ENCODE measurements at places on chromosomes 2 and 18.
A peak's percentile ranks its signal among the peaks of the same experiment; 100 is the strongest.

- DNase-seq, result no peak
These were observed 45.9 kb upstream of the SPOPL start for GRCh38 chr2:138455691-138456090.

GRCh38 chr2:39730685-39731302 lies 48.3 kb downstream of the THUMPD2 start:
- no peak for DNase-seq

DNA sequence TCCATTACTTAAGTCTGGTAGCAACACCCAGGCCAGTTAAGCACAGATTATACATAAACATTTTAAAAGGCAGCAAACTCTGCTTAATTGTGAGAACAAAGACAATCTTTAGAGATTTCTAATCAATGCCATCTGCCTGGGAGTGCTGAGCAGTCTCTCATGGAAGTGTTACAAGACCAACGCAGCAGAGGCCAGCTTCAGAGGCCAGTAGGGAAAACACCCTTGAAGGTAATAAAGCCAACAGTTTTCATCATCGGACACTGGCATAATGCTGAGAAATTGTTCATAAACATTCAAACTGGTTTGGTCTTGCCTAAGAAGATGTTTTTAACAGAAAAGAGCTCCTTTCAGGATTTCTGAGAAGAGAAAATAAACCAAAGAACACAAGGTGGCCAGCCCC lies 35.0 kb downstream of the EPB41L3 start:
- DNase-seq, result no peak

GRCh38 chr2:8344144-8345097 lies 337.4 kb upstream of the ID2 start:
- DNase-seq, result no peak

DNA sequence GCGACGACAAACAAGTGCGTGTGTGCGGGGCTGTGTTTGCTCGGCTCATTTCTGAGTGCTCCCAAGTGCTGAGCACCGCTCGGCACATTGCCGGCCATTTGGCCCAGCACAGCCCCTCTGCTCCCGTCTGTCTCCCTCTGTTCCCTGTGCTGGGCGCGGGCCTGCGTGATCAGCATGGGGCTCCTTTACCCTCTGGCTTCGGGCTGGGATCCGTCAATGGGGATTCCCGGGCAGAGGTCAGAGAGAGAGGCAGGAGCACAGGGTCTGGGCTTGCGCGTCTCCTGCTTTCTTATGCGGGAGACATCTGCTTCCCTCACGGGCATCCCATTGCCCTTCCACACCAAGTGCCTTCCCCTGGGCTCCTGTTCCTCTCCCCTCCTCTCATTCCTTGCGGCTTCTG lies 234.0 kb downstream of the ACKR3 start:
- no peak for DNase-seq

GRCh38 chr2:42217307-42217706 lies 48.2 kb downstream of the EML4 start:
- DNase-seq, result no peak

DNA sequence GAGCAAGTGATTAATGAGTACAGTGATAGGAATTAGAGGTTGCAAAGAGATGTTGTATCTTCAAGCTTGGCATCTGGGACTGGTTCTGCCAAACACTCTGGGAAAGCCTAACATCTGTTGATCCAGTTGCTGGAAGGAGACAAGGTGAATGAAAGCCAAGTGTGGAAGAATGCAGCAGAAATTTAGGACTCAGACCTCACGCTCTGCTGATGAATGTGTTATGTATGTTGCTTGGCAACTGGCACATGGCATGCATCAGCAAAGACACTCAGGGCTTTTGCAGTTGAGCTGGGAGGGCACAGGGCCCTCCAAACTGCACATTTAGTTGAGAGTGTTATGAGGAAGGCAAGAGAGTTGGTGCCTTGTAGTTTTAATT lies 105.5 kb downstream of the COLEC12 start:
- no peak for DNase-seq

DNA sequence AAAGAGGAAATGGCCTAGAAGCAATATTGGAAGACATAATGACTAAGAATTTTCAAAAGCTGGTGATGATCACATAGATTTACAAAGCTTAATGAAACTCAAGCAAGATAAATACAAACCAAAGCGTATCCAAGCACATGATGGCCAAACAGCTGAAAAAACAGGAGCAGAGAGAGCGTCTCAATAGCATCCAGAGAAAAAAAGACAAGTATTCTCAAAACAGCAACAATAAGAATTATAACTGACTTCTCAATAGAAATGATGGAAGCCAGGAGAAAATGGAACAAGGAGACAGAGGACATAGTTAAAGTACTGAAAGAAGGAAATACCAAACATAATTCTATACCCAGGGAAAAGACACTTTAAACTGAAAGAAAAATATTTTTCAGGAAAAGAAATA lies 437.2 kb upstream of the TNP1 start:
- DNase-seq, result no peak

- DNase-seq, result no peak
These were observed 8.4 kb upstream of the NMI start for GRCh38 chr2:151297882-151298281.

DNA sequence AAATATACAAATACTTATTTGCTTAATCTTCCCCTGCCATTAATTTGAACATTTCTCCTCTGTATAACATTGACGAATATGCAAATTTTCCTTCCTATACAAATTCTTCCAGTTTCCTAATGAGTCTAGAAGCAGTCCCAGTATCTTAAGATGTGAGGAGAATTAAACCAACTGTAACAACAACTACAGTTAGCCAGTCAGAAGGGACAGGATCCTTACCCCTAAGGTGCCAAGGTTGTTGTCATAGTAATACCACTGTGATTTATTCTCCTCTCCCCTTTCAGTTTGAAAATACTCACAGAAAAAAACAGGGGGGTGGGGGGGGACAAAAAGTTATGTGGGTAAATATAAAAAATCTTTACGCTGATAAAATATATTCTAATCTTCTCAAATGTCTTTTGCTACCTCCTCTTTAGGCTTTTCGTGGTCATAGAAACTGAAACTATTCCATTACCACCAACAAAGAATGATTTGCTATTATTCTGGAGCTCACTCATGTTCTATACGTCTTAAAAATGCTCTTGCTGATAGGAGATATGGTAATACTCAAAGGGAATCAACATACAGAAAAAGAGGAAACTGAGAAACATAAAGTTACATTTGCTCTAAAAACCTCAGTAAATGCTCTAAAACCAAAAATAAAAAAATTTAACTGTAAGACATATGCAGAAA lies 107.6 kb downstream of the MEMO1 start:
- no peak for DNase-seq

DNA sequence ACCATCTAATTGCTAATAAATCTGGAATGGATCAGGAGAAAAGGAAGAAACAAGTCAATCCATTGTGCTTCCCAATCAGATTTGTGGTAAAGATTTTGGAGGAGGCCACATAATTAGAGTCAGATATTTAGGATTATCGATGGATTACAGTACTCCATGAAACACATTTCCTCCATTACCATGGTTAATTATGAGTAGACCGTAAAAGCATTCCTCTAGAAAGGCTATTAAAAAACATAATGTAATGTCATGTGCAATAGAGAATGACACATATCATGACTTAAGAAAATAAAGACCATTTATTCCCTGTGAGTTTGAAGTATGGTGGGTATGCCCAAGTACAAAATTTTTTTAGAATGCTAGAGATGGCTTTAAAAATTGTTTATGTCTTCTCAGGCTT lies 96.1 kb downstream of the ITGA4 start:
- no peak for DNase-seq

DNA sequence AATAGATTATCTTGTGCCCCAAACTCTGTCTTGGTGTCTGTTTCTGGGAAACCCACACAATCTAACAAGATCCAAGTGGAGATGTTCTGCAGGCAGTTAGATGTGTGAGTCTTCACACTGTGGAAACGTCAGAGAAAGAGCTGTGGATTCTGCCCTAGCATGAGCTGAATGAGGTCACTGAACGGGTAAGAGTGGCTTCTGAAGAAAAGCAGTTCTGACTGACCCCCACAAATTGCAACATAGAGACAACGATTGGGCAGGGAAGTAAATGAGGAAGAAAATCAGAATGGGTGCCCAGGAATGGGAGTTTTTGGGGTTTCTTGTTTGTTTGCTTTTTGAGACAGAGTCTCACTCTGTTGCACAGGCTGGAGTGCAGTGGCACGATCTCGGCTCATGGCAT lies 12.9 kb upstream of the RPL37A start:
- DNase-seq, result no peak

DNA sequence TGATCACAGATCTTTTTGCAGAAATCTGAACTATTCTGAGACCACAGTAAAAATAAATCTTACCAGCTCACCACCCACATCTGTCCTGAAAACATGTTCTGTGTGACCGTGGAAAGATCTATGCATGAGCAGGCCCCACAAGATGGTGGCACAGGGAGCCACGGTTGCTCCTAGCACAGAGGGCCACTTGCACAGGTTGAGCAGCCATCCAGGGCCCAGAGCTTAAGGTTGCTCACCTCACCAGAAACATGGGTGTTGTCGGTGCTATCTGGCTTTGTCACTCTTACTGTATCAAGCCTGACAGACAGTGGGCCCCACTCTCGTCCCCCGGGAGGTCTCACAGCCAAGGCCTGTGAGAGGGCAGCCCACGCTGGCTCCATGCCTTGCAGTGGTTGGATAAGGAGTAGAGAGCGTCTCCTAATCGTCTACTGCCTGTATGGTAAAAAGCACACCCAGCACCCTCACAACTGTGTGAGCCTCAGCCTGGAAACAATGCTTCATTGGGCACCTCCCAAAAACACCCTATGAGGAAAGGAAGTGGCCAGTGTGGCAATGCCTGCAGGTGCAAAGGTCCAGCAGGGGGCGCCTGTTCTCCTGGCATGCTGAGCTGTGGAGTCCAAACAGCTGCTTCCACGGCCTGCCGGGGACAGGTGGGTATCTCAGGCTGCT lies 19.6 kb downstream of the TUBB6 start:
- no peak for DNase-seq

GRCh38 chr2:9819551-9819950 lies 23.7 kb upstream of the TAF1B start:
- no peak for DNase-seq

DNA sequence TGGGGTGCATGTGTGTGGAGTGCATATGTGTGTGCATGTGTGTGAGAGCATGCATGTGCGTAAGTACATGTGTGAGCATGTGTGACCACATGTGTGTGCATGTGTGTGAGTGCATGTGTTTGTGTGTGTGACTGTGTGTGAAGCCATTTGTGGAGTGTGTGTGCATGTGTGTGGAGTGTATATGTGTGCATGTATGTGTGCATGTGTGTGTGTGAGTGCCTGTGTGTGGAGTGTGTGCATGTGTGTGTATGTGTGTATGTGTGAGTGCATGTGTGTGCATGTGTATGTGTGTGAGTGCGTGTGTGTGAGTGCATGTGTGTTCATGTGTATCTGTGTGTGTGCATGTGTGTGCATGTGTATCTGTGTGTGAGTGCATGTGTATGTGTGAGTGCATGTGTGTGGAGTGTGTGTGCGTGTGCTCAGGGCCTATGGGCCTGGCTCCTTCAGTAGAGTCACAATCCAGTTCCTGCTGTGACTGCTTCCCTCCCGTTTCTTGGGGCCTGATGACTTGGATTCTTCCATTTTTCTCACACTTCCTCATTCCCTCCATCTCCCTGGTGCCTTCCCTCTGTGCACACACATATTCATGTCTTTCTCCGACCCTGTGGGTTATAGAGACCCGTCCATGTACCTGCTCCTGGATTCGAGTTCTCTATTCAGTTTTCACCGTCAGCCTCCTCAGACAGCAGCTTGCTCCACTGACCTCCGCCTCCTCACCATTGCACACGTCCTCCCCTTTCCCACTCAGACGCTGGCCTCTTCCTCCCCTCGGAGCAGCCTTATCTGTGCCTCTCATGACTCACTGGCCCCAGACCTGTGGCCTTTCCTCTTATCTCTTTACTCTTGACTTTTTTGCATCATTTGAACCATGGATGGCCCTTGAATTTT lies 25.2 kb downstream of the TOGARAM2 start:
- DNase-seq, result no peak

DNA sequence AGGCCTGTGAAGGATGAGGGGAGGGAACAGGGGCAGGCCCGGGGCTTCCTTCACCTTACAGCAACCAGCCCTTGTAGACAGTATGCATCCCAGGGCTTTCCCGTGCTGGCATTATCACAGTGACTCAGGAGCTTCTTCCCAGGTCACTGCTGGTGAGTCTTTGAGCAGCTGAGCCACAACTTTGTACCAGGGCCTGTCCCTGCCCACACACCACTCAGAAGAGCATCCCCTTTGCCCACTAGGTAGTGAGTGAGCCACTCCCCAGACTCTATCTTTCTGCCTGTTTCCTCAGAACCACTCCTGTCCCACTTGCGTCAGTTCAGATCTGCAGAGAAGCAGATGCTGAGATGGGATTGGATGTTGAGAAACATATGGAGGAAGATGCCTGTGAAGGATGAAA lies 69.6 kb upstream of the ALPP start:
- no peak for DNase-seq

GRCh38 chr2:74858281-74858680 lies 24.4 kb downstream of the HK2 start:
- no peak for DNase-seq

- DNase-seq, result no peak
These were observed 96.9 kb downstream of the ACTR3 start for GRCh38 chr2:113986762-113987290.

GRCh38 chr18:47100212-47100831 lies 50.0 kb downstream of the HDHD2 start:
- DNase-seq, result peak; percentile 45

DNA sequence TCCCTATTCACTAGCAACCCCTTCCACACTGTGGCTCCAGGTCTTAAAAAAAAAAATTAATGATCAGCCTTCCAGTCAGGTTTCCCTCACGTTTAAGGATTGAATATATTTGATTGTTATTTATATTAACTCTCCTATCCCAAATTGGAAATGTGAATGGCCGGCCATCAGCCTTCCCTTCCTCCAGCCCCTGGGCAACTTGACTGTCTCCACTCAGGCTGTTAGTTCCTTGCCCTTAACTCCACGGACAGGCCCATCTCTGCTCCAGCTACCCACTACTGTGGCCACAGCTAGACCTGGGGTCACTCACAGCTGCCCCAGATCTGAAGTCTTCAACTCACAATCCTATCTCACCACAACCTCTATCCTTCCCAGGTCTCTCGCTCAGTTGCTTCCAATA lies 39.9 kb downstream of the THOC1 start:
- DNase-seq, result no peak

- DNase-seq, result no peak
These were observed 637.2 kb upstream of the ZEB2 start for GRCh38 chr2:145157036-145157675.

GRCh38 chr2:53575721-53576124 lies 191.9 kb upstream of the CHAC2 start:
- DNase-seq, result no peak

GRCh38 chr18:50307400-50307737 lies 19.9 kb upstream of the CXXC1 start:
- no peak for DNase-seq

GRCh38 chr18:80202264-80202998 lies 44.9 kb downstream of the PARD6G start:
- no peak for DNase-seq

DNA sequence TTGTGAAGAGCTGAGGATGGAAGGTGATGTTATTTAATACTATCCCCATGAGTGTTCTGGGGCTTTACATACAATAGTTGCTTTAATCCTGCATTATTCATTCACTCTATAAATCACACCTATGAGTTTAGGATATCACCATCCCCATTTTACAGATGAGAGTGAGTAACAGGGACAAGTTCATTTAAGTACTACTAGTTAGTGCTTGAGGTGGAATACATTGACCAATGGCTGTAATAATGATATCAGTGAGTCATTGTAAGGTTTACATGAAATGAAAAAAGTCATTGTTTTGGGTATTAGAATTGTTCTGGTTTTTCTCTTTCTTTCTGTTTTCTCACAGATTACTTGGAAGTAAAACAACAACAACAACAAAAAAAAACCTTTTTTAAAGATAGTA lies 42.5 kb downstream of the TANC1 start:
- DNase-seq, result no peak

All from dorsolateral prefrontal cortex (tissue), 122 donors.